ENCODE measurements at places on chromosomes 4 and X. TPM values are rescaled to one million over a fixed set of nuclear protein-coding genes. Genes with fewer than 3 reads are reported as not detected.

DNA sequence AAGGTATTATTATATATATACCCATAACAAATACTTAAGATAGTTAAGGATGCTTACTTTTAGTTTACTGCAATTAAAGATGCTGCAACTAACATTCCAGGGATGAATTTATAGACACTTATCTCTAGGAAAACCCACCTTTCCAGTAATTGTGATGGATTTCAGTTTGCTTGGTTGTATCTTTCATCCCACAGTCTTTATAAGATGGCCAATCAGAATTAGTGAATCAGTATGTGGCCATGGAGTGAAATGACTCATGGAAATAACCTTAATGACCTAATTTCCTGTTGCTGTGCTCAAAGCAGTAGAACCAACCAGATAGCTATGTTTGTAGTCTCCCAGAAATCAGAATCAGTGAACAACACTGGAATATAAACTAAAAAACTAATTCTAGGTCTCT, 26.4 kb downstream of the MOSPD2 start:
- peak; percentile 30 for DNase-seq

- DNase-seq: peak; percentile 35
Measured at GRCh38 chr4:57270346-57270745, 160.2 kb upstream of the IGFBP7 start.

DNA sequence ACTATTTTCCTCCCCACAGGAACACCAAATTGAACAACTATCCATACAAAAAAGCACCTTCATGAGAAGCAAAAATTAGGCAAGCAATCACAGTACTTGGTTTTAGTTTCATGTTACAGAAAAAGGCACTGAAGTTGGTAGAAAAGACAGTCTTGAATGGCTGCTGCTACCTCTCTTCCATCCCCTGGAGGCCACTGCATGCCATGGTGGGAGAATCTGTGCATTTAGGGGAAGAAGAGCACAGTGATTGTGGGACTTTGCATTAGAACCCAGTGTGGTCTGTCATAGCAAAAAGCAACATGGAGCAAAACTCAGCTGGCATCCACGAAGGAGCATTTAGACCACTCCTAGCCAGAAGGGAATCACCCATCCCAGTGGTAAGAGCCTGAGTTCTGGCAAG, 941.9 kb downstream of the PCDH18 start:
- no peak for DNase-seq

DNA sequence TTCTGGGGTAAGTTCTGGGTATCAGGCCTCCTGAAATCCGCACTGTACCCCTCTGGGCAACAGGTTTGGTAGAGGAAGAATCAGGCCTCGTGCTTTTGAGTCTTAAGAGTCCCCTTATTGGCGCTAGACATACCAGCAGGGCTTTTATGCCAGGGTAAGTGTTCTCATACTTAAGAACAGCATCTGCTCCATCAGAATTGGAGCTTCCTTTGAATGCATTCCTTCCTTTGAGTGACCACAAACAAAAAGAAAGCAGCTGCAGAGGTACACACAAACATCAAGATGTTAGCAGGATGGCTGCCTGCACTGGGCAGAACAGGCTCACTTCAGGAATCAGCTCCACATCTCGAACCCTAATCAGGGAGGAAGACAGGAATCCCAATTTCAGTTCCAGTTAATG, 156.8 kb downstream of the MGST2 start:
- DNase-seq: no peak

- no peak for DNase-seq
Measured at GRCh38 chrX:78653118-78653822, 5.9 kb downstream of the RTL3 start.

GRCh38 chrX:114272096-114272686, 311.7 kb upstream of the HTR2C start:
- DNase-seq: no peak

GRCh38 chr4:139540161-139540560, 15.9 kb downstream of the SETD7 start:
- no peak for DNase-seq

- no peak for DNase-seq
Measured at GRCh38 chrX:39008549-39008948, 207.3 kb downstream of the MID1IP1 start.

- DNase-seq: no peak
Measured at GRCh38 chr4:11598591-11598990, 169.9 kb upstream of the HS3ST1 start.

DNA sequence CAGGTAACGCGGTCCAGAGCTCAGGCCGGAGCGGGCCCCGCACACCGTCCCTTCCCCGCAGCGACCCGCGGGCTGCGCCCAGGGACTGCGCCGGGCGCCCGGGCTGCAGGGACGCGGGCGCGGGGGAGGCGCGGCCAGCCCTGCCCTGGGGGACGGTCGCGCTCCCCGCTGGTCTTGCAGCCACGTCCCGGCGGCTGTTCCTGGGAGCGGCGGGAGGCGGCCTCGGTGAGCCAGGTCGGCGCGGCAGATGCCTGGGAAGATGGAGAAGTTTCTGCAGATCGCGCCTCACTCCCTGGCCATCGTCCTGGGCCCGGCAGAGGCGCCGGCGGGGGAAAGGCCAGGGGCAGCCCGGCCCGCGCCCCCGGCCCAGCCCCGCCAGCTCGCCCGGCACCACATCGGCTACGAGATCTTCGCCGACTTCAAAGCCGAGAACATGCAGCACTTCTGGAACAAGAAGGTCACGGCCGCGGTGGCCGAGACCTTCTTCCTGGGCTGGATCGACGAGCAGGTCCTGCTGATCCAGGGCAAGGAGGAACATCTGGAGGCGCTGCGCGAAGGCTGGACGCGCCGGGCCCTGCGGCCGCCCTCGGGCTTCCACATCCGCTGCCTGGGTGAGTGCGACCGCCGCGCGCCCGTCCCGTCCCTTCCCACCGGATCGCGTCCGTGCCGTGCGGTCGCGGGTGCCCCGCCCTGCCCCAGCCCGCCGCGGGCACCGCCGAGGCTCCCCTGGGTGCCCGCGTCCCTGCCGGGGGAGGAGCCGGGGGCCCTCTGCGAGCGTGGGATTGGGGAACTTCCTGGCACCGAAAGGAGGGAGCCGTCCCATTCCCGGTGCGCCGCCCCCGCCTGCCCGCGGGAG, 107.4 kb upstream of the STOX2 start:
- peak; percentile 76 for DNase-seq

DNA sequence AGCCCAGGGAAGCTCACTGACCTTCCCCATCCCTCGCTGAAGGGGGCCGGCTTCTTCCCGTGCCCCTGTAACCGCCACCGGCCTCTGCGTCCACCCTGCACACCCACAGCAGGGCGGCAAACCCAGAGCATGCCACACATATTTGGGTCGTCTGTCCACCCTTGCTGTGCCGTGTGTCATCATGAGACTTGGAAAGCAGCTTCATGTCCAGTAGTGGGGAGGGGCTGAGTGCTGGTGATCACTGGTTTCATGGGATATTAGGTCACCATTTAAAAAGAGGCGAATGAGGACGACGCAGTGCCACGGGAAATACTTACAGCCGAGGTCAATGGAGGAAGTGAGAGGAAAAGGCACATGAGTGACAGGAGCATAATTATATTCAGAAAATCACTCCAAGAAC, 74.8 kb downstream of the HTRA3 start:
- no peak for DNase-seq

DNA sequence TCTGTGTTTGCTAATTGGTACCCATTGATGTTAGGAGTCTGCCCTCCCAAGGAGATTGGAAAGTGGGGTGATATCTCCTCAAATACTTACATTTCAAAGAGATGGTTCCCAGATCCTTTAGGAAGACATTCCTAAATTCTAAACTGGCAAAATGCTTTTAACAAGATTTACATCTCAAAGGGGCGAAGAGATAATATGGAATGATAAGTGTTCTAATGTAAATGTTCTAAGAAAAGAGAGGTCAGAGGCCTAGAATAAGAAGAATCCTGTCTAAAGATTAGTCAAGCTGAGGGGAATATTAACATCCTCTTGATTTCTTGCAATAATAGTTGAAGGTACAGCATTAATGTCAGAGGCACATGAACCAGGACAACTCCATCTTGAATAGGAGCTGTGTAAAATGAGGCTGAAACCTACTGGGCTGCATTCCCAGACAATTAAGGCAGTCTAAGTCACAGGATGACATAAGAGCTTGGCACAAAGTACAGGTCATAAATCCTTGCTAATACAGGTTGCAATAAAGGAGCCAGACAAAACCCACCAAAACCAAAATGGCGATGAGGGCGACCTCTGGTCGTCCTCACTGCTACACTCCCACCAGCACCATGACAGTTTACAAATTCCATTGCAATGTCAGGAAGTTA, 2248.1 kb downstream of the ARAP2 start:
- no peak for DNase-seq

GRCh38 chr4:75904076-75904475, 1.8 kb upstream of the PPEF2 start:
- no peak for DNase-seq

DNA sequence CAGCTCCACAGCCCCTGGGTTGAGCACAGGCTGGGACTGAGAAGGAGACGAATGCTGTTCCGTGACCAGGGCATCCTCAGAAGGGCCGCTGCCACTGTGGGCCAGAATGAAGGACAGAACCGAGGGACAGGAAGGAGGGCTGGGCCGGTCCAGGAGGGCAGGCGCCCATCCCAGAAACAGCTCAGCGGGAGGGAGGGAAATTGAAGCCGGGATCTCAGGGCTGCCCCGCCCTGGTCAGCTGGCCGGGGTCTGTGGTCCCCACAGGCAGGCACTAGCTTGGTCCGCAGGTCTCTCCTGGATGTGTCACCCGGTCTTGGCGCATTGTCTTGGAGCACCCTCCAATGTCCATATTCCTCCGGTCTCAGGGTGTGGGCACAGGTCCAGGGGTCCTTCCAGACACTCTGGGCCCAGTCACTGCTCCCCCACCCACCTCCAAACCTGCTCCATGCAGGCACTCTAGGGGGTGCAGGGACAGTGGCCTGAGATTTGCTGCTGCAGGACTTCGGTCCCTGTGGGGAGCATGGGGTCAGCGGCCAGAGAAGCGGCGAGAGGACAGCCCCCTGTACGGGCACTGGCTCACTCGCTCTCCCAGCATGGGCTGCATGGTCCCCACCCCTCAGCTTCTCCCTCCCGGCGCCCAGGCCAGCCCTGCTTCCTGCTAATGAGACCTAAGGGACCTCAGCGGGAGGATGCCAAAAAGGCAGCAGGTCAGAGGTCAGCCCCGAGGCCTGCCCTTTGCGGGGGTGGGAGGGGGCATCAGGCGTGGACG, 23.9 kb upstream of the MXD4 start:
- DNase-seq: no peak

- DNase-seq: no peak
Measured at GRCh38 chr4:56755901-56756300, 65.6 kb downstream of the SPINK2 start.

DNA sequence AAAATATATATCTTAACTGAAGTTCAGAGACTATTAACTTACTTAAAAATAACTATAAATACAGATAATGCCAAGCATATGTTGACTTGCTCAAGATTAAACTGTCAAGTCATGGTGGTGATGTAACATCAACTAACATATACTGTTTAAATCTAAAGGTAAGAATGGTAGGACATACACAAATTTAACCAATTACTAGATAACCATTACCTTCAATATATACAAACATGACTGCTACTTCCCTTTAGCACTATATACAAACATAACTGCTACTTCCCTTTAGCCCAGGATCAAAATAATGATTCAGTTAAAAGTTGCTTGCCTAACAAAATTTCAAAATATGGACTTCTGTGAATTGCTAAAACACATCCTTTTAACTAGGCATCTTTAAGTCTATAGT, 14.9 kb downstream of the HNRNPD start:
- DNase-seq: no peak

DNA sequence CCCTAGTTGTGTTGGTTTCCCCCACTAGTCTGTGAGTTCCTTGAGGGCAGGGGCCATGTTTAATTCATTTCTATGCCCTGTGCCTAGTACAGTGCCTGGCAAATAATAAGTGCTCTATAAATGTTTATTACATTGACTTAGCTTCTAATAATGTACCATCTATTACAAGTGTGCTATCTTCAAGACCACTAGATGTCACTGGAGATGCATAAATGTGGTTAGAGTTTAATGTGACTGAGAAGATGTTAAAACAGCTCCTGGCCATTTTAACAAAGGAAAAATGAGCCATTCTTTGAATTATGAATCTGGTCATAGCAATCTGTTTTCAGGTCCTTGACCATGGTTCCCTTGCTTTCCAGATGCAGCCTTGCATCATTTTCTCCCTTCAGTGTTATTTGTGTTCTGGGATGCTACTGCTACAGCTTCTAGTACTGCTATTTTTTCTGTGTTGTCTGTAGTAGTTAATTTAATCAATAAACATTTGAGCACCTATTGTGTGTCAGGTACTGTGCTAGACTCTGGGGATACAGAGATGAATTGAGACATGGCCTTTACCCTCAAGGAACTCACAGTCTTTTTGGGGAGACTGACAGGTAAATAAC, 43.2 kb downstream of the SLC9A6 start:
- peak; percentile 80 for DNase-seq

- DNase-seq: no peak
Measured at GRCh38 chr4:80150387-80151180, 46.7 kb upstream of the PRDM8 start.

GRCh38 chr4:47012676-47013075, 18.7 kb upstream of the GABRB1 start:
- DNase-seq: no peak

DNA sequence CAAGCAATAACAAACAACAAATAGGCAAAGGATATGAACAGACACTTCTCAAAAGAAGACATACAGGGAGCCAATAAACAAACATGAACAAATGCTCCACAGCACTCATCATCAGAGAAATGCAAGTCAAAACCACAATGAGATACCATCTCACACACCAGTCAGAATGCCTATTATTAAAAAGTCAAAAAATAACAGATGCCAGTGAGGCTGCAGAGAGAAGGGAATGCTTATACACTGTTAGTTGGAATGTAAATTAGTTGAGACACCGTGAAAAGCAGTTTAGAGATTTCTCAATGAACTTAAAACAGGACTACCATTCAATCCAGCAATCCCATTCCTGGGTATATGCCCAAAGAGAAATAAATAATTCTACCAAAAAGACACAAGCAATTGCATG, 129.8 kb upstream of the MAGEB2 start:
- no peak for DNase-seq

DNA sequence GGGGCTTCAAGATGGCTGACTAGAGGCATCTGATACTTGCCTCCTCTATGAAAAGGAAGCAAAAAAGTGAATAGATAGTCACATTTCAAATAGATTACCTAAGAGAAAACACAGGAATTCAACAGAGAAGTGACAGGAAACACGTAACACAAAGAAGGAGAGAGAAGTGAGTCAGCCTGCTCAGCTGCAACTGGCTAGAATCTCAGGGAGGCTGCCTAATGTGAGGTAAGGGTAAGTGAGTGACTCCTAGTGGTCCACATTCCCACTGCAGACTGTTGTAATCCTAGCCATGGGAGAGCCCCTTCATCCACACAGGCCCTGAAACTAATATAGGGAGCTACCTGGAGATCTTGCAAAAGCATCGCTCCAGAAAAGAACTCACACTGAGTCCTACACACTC, 179.2 kb downstream of the SLC7A11 start:
- no peak for DNase-seq

- peak; percentile 48 for DNase-seq
Measured at GRCh38 chrX:129779747-129780146, at the start of gene SASH3. SASH3 (plus strand) TSS chrX:129779949; CDS start chrX:129780098, 149 bp downstream.

GRCh38 chrX:71619193-71619592, 882 bp upstream of the CXCR3 start:
- no peak for DNase-seq

The TREX2 gene
- 5.1 TPM for total RNA-seq

The CFAP47 gene
- 1.1 TPM for total RNA-seq

The UCHL1 gene
- 29.2 TPM for total RNA-seq

The PNMA6A gene
- not detected for total RNA-seq

The USP38 gene
- total RNA-seq: 1.7 TPM

The CT83 gene
- total RNA-seq: not detected

The VCX gene
- not detected for total RNA-seq

The ATP6AP1 gene
- 69.3 TPM for total RNA-seq

The GRIA3 gene
- total RNA-seq: not detected

The SSX1 gene
- not detected for total RNA-seq

The GAGE13 gene
- total RNA-seq: not detected
